ENCODE measurements at places on chromosomes 7 and 10.

- DNase-seq = no peak
Measured at GRCh38 chr7:151807846-151808245, 69.1 kb downstream of the PRKAG2 start.

DNA sequence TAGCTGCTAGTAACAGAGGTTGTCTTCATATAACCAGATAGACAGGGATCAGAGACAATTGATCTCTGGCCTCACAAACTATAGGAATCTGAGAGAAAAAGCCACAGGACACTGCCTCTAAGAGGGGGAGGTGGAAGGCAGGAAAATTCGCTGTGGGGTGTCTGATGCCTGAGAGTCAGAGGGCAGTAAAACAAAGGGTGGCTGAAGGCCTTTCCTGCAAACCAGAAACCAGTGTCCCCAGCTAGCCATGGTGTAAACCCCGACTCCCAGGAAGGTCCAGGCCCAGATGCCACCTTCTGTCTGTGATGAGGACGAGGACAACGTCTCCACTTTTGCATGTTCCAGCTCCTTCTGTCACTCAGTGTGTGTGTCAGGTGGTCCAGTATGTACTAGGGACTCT, 215.1 kb downstream of the ADARB2 start:
- DNase-seq = no peak

DNA sequence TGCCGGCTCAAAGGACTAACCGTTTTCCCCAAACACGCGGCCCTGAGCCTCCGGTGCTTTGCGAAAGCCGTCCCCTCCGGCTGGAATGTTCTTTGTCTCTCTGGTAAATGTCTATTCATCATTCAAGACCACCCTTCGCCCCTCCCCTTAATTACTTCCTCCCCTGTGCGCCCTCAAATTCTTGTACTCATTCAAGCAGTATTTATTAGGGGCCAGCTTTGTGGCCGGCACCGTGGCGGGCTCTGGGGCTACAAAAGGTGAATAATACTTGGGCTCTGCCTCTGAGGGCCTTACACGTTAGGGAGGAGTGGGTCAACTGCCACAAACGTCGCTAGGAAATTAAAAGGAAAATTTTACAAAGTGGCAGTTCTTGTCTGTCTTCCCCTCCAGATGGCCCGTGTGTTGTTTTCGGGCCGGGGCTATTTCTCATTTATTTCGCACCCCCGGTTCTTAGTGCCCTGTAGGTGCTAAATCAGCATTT, 1.5 kb upstream of the MEST start:
- DNase-seq = no peak

DNA sequence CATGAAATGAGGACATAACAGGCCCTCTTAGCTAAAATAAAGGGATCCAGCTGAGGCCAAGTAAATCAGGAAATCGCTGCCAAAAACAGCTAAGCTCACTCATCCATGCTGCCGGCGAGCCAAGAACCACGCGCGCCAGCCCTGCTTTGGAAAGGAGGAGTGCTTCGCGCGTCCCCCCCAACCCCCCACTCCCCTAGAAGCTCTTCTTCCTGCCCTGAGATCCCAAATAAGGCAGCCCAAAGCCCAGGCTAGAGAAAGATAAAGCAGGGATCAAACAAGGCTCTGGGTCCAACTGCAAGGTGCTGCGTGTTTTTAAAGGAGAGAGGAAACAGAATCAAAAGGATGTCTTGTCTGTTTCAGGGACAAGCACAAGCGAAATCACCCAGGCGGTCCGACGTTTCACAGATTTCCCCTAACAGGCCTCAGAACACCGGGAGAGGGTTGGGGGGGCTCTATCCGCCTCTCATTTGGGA, 168.3 kb upstream of the AUTS2 start:
- DNase-seq = no peak

DNA sequence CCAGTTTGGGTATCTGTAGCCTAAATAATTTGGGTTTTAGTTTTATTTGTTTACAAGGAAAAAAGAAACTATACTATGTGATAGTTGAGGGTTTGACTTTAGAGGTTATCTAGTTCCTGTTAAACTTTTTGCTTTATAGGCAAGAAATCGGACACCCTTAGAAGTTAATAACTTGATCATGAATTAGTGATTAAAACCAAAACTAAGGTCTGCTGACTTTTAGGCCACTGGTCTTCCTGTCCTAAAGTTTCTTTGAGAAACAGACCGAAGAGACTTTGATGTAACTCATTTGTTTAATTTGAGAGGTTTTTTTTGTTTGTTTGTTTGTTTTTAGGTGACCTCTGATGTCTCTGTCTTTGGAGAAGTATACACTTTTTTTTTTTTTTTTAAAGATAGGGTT, 59.7 kb downstream of the PHTF2 start:
- DNase-seq = no peak

Data from iris pigment epithelial cell (primary cell).